NAMALWA (cell line): ENCODE measurements at places on chromosomes 6 and 20.

- no peak for DNase-seq
These were observed 3.3 kb upstream of the PACSIN1 start for GRCh38 chr6:34462551-34462971.

DNA sequence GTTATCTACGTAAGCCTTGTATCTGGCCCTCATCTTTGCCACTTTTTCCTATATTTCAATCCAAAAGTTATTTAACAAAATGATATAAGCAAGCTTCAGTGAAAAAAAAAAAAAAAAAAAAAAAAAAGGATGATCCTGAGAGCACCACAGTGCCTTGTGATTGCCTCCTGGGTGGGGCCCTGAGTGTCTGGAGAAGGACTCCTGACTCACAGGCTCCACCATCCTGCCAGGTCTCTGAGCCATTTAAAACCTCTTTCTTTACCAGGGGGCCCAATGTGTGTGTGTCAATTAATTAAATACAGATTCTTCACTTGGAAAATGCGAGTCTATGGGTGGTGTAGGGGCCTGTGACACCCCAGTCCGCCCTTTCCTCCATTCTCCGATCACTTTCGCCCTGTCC is 105.2 kb downstream of the SMOC2 start:
- no peak for DNase-seq

GRCh38 chr6:24899997-24900325 is 35.8 kb downstream of the RIPOR2 start:
- no peak for DNase-seq

- no peak for DNase-seq
These were observed 25.1 kb downstream of the CD83 start for GRCh38 chr6:14142511-14143223.

DNA sequence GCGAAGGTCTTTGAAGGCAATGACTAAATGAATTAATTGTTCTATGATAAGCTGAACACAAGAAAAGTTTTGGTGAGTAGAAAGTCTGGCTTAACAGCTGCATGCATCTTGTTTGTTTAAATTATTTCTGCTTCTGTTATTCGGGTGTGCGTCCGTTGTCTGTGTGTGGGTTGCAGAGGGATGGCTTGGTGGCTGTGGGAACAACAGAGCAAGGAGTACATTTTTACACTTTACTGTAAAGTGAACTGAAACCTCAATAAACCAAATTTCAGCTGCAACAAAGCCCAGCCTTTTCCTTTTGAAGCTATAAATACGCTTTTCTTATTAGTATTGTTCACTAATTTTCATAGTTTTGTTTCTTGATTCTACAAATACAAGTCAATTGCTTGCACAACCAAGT is 3.5 kb upstream of the LAMP5 start:
- peak; percentile 30 for DNase-seq

GRCh38 chr20:22511943-22512910 is 72.1 kb downstream of the FOXA2 start:
- no peak for DNase-seq

GRCh38 chr6:157087974-157088373 is 235.3 kb downstream of the TMEM242 start:
- no peak for DNase-seq

- DNase-seq: no peak
These were observed 18.5 kb downstream of the FRMD1 start for GRCh38 chr6:168060521-168060931.
